Stimulated activated CD8-positive, alpha-beta memory T cell treated with anti-CD3 and anti-CD28 coated beads, Interleukin-7, amount 100 ng/mL, for 48 hours (primary cell): ENCODE measurements at places on chromosomes 6 and 20.

DNA sequence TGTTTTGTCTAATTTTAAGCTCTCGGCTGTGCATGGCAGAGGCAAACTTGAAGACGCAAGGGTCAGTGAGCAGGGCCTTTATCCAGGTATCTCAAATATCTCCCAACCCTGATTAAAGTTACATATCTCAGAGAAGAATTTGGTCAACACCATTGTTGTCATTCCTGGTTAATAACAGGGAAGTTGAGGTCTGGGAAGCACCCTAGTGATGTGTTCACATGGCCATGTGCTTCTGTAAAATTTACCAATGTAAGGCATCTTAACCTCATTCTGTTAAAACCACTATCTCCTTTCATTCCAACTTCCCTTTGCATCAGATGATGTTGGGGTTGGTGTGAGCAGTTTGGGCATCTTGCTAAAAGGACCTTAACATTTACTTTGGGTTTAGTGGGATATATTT is 4.0 kb upstream of the FAM110A start:
- no peak for DNase-seq

DNA sequence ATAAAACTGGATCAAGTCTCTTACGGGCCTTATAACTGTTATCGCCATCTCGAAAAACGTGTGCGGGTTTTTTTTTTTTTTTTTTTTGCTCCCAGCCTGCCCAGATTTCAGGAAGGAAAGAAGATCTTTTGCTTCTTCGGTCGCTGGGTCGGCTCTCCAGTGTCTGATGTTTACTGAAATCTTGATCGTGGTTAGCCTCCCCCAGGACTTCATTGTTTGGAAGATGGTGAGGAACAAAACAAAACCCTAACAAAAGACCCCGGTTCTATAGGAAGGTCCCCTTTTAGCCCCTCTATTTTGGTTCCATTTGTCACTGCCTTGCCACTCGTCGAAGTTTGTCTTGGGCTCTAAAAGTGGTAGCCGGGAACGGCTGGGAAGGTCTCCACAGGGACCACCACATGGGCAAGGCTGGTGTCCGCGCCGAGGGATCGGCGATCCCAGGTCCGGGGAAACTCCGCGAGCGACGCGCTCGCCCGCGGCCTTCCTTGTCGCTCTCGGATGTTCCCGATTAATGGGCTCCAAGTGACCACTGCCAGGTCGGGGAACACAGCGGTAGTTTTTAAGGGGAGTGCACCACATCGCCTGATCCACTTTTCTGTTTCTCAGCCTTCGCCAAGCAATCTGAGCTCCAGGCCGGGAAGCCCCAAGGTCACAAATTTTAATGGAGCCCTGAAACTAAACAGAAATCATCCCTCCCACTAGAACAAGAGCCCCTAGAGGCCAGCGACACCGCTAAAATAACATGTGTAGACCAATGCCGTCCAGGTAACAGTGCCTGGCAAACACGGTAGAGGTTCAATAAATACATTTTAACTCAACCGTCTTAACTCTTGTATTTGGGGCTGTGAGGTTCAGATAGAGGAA is 27.0 kb downstream of the TRIM27 start:
- DNase-seq, result no peak

- no peak for DNase-seq
Measured at GRCh38 chr6:55176958-55177357, 2.6 kb downstream of the HCRTR2 start.

GRCh38 chr20:32368925-32369324 is 10.8 kb downstream of the ASXL1 start:
- DNase-seq, result no peak

- no peak for DNase-seq
Measured at GRCh38 chr6:79077715-79078074, 359 bp downstream of the PHIP start.

DNA sequence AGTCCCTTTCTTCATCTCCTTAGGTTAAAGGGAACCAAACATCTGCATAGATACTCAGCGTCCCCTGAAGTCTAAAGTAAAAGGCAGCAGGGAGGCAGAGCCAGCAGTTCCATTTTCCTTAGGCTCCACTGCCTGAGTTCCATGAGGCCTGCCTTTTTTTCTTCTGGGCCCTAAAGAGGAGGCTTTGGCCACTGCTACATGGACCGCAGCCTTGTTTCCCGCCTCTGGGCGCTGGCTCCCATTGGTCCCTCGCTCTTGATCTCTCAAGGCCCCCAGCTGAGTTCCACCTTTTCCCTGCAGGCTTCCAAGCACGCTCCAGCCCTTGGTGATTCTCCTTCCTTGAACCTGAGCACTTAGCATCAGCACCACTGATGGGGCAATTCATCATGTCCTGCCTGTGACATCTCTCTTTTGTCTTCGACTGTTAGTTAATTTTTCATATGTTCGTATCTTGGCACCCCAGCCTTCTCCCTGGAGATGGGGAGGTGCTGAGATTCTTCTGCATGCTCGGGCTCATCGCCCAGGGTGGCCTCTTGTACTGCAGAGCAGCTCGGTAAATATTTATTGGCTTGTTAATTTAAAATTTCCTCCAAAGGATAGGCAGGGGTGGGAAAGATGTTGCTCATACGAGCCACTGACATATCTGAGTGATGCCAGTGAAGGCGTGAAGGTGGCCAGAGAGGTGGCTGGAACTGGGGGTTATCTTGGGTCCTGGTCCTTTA is 3.4 kb downstream of the MLN start:
- DNase-seq, result no peak

GRCh38 chr6:40788661-40789655 is 201.8 kb upstream of the LRFN2 start:
- DNase-seq, result peak; percentile 2

GRCh38 chr20:20317195-20317594 is 50.7 kb upstream of the INSM1 start:
- no peak for DNase-seq

GRCh38 chr6:131967948-131968347 is 16.8 kb upstream of the CCN2 start:
- DNase-seq, result no peak

GRCh38 chr20:24819331-24819965 is 129.6 kb upstream of the CST7 start:
- DNase-seq, result no peak

DNA sequence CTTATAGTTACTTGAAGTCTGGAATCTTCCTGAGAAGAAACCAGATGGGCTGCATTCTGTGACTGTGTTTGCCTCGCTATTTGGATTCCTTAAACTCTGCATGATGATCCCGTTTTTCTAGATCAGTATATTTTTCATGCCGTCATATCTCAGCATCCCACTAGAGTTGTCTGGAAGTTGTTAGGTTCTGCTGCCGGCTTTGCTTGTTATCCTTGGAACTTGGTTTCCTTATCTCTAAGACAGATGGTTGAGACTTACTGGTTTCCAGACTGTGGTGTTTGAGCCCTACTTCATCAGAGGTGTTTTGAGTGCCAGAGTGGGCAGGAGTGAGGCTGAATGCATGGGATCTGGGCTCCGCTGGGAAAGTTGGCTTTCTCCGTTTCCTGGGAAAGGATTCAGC is 50.3 kb downstream of the CDS2 start:
- no peak for DNase-seq

DNA sequence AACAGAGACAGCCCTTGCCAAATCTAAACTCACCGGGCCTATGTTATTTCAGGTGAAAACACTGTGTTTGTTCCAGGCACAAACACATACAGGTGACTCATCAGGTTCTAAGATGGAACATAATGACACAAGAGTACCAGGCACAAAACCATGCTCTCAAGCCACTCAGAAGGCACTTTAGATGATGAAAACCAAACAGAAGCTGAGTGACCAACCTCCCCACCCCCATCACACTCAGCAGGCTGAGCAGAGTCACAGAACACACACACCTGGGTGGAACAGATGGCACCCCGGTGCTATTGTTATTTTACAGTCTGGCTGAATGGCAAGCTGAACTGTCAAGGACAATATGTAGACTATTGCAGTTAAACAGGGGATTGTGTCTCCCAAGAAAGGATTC is 20.6 kb upstream of the NKX2-2 start:
- no peak for DNase-seq

DNA sequence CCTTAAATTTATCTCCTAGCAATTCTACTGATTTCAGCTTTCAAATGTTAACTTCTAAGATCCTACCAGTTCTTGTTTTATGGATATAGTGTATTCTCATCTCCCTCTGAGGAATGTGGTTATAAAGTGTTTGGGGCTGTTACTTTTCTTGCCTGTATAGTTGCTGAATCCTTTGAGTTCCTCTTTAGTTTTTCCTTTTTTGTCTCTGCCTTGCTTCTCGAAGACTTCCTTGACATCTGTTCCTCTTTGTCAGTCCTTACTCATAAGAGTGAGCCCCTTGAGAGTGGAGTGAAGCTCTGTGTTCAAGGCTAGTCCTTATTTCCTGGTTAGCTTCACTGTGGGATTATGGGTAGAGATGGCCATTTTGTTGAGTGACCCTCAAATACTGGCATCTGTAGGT is 84.6 kb downstream of the ELOVL4 start:
- DNase-seq, result no peak

- DNase-seq, result no peak
Measured at GRCh38 chr6:25340431-25341202, 61.4 kb downstream of the CARMIL1 start.

DNA sequence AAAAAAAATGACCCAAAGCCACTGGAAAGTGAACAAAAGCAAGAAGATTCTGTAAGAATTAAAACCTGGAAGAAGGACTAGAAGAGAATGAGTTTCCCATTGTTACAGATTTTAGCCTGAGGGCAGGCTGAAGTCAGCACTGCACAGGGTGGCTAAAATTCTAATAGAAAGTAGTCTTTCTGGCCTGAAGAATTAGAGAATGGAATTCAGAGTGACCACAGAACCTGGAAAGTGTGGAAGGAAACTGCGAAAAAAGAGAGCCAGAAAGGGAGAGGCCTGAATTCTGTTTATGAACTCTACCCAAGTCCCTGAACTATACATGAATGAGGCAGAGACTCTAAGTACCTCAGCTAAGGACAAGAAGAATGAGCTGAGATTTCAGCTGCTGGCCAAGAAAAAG is 38.9 kb upstream of the FILIP1 start:
- no peak for DNase-seq

DNA sequence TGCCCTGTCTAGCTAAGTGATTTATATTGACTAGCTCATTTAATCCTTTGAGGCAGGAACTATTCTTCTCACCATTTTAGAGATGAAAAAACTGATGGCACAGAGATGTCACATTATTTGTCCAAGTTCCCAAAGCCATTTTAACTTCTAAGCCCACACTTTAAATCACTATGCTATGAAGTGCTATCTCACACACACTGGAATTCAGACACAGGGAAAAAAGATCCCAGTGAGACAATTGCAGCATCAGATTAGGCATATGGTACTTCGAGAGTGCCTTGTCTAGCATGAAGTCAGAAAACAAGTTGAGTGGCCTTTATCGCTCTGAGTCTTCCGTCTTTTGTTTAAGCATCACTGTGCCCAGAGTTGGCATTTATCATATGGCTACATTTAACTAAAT is 54.1 kb upstream of the PDE7B start:
- DNase-seq, result no peak

GRCh38 chr6:39520411-39520810 is 197.9 kb upstream of the KCNK16 start:
- DNase-seq, result no peak

DNA sequence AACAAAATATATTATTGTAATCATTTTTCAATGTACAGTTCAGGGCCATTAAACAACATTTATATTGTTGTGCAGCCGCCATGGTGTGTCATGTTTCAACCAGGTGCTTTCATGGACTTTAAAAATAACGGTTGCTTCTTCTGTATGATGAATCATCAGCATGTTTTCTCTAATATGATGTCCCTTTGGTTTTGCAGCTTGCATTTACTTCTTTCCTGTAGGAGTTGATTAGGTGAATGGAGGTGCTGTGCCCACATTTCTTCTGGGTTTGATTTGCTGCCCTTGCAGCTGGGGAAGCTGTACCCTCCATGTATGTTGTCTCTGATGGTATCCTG is 54.9 kb upstream of the TULP4 start:
- DNase-seq, result no peak

- no peak for DNase-seq
Measured at GRCh38 chr6:154604119-154604518, 93.6 kb upstream of the CNKSR3 start.

DNA sequence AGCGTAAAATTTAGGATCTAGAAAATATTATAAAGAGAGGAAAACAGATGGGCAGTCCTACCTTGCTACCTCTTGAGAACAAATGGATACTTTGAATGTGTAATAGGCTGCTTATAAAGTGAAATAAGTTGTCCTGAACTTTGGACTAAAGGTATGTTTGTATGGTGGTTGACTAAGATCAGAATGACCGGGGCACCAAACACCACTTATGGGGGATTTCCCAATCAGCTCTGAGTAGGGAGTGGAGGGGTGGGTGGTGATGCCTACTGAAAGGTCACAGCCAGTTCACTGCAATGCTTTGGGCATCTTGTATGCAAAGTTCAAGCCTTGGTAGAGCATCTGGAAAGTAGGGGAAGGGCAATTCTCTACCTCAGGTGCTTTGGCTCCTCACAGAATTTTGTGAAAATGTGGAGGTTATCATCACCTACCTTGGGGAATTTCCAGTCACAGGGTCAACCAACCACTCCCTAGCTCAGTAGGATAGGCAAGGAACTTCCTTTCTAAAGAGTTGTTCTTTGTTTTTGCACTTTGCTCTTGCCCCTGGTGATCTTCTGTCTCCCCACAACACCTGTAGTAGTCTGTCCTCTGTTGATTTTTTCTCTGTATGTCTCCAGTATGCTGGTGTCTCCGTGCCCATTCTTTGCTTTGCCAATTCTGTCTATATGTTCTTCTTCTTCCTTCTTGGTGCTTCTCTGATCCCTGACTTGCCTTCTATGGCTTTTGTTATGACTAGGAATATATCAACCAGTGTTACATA is at the start of gene TRIM31:
TSS of gene TRIM31 (minus strand) at position 88 of the 757 bp plus-strand sequence. CDS start 285 bp downstream, outside the sequence.
- DNase-seq, result no peak

- no peak for DNase-seq
Measured at GRCh38 chr20:63847237-63848002, 13.9 kb upstream of the ABHD16B start.

GRCh38 chr6:168711049-168711640 is 270.2 kb downstream of the SMOC2 start:
- DNase-seq, result no peak
